ENCODE measurements at places on chromosomes 12 and 14.
A peak's percentile ranks its signal among the peaks of the same experiment; 100 is the strongest.

DNA sequence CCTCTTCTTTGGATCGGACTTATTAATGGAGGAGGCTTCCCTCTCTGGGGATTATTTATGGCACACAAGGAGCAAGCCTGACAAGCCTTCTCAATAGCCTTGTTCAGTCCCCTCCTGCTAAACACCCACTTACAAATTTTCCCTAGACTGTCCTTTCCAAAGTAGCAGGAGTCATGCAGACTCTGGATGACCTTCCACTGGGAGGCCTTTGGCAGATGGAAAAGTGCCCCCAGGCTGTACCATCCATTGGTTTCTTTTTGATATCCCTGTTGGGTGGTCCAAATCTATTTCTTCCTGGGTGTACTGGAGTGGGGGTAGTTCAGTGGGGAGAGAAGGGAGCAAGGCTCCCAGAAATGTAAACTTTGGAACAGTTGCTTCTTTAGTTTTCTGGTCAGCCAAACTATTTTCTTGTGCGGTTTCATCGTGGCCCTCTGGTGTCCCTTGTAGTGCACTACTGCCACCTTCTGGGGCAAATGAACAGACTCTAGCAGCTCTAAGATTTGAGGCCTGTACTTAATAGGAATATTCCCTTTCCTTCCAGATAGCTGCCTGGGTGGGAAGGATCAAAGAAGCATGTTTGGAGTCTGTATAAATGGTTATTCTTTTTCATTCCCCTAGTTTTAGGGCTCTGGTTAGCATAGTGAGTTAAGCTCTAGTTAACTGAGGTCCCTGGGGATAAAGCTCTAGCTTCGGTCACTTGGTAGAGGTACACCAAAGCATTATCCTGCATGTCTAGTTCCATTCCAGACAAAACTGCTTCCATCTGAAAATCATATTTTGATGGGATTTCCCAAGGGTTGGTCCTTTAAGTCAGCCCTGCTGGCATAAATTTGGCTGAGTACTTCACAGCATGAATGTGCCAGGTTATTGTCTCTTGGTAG, 409.5 kb downstream of the SLC6A15 start:
- DNase-seq, result peak; percentile 48

DNA sequence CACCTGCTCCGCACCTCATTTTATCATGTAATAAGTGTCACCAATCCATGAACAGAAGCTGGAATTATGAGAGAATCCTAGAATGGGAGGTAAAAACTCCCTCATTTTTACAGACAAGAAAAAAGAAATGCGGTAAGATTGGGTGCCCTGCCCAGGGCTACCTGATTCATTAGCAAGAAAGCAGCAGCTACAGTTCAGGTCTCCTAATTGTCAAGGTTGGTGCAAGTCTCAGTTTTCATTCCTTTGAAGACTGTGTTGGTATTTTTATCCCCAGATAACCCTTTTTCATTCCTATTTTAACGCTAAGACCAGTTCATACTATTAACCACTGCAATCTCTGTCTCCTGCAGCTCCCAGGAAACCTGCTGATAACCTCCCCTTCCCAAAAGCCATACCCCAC, 6.9 kb downstream of the DUSP6 start:
- no peak for DNase-seq

DNA sequence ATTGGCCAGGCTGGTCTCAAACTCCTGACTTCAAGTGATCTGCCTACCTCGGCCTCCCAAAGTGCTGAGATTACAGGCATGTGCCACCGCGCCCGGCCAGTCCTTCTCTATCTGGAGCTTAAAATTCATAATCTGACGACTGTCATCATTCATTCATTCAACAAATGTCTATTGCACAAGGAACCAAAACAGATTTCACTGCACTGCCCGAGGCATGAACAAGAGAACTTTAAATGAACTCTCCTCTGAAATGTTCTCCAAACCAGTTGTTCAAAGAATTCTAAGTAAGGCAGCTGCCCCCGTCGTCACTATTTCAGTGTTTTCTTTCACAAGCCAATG, 44.8 kb upstream of the METAP2 start:
- DNase-seq, result peak; percentile 47

- peak; percentile 24 for DNase-seq
Measured at GRCh38 chr12:78146365-78146772, 315.7 kb downstream of the NAV3 start.

- no peak for DNase-seq
Measured at GRCh38 chr12:121947981-121948380, 29.6 kb downstream of the CFAP251 start.

GRCh38 chr14:74875204-74875603, 741 bp downstream of the PROX2 start:
- no peak for DNase-seq
